ENCODE measurements at places on chromosomes 3 and 15.

- no peak for DNase-seq
Measured at GRCh38 chr3:125152951-125153350, 59.6 kb downstream of the SLC12A8 start.

GRCh38 chr15:42171122-42171521 lies 14.7 kb upstream of the PLA2G4F start:
- DNase-seq, result no peak

DNA sequence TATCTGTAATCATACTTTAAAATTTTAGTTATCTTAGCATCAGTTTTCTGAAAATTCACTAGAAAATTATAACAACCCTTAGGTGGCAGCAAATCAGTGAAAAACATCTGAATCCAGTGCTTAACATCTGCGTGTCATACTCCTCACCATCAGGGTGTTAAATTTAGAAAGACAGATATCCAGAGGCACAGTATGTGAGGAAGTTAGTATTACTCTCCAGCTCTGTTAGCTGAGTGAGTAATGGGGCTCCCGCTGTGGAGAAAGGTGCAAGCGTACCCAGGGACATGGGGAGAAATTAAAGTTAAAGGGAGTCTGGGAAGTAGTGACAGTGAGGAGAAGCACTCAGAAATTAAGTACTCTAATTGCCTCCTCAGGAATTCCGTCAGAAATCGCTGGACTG lies 50.9 kb downstream of the CEP63 start:
- DNase-seq, result no peak

- DNase-seq, result no peak
Measured at GRCh38 chr15:56724232-56724631, 9.1 kb downstream of the ZNF280D start.

GRCh38 chr15:88382482-88382983 lies 84.7 kb downstream of the MRPL46 start:
- DNase-seq, result no peak

DNA sequence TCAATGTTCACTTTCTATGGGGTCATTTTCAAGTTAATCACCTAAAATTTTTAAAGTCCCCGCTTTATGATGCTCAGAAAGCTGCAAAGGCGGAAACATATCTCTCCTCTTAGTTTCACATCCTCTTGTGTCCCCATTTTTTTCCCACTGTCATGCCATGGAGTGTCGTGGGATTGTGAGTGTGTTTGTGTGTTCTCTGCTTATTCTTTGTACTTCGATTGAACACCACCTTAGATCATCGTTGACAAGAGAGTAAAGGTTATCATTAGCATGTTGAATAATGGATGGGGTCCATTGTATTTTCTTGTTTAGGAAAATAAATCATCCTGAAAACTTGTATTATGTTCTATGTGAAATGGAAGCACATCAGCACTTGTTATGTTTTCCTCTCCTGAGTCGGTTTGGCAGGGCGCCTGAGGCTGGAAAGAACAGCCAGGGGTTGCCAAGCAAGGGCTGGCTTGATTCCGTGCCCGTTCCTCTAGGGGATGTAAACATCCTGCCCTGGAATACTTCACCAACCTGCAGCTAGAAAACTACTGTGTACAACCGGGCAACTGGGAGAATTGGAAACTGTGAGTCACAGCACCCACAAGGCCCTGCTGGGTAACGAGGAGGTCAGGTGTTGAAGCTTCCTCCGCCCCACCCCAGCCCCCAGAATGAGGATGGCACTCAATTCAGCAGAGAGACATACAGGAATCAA lies 67.2 kb downstream of the EIF4E3 start:
- peak; percentile 51 for DNase-seq

DNA sequence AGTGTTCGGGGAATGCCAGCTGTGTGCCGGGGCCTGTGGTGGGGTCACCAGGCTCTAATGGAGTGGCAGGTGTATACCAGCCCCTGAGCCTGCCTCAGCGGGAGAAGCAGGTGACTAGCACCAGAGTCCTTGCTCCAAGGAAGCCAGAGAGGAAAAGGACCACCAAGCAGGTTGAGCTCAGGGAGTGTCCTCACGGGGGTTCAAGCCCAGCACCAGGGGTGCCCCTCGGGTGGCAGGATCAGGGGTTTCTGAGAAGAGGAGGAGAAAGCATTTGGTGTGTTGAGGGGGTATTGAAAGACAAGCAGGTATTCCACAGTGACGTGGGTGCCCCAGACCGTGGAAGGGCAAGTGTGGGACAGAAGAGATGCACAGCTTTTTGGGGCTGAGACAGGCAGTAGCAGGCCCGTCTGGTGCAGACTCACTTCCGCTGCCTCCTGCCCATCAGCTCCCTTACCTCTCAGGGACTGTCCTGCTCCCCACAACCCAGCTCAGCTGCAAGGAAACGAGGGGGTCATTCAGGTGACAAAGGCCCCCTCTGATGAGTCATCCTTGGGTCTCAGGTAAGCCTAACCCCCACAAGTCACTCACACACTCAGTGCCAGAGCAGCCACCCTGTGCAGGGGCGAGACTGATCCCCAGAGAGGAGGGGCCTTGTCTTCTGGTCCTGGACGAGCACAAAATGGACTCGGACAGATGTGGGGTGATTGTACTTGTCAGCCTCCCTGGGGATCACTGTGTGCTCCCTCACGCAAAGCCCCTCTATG lies 21.4 kb upstream of the POC1A start:
- no peak for DNase-seq

DNA sequence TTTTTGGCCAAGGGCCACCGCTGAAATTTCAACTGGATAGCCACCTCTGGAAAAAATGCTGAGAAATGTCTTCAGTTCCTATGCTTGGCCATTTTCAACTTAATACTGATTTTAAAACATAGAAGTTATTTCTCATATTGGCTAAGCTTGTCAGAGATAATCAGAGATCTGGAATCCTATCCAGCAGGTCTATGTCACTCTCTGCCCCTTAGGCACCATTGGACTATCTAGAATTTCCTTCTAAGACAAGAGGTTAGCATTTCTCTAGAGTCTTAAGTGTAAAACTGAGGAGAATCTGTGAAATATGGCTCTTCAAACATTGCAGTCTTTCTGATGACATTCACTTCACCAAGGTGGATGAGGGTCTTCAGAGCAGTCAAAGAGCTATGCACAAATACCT lies 597.3 kb downstream of the UNC13C start:
- no peak for DNase-seq

GRCh38 chr3:45779746-45780735 lies 16.3 kb downstream of the SLC6A20 start:
- DNase-seq, result no peak

DNA sequence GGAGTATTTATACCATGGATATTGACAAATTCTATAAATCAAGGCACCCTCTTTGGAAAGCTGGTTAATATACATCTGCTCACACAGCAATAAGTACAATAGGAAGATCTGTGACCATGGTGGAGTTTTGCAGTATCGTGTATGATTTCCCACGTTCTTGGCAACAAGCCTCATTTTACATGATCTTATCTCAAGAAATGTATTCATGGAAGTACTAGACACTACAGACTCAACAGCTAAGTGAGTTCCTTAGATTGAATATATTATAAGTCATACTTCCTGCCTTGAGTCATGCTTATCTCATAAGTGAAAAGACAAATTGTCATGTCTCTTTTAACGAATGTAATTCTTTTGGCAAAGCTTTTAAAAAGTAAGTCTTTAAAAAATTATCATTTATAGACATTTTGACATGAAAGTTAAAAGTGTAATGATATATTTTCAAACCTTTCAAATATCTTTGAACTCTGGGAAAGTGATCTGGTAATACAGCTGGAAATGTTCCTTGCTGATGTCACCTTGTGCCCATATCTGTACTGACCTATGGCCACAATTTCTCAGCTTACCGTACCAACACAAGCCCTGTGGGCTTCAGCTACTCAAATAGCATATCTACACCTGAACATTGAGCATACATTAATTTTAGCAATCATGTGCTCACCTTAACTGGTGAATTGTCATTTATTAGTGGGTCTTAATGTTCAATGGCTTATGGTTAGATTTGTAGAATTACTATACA lies 130.3 kb upstream of the TMC3 start:
- no peak for DNase-seq

DNA sequence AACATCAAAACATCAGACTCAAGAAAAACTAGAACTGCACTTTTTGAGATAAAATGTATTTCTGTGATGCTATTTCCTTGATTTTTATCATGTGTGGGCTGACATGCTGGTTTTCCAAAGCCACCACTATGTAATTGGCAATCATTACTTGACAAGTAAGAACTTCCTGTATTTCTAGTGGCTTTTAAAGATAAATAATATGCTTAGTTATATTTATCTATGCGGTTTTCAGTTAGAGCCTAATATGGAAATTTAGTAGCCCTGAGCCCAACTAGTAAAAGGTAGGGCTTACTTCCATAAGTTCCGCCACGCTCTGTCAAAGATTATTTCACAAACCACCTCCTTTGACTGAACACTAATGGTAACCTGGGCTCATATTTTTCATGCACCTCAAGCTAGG lies 91.6 kb downstream of the PPARG start:
- DNase-seq, result no peak

GRCh38 chr15:69032703-69033373 lies 18.3 kb downstream of the NOX5 start:
- no peak for DNase-seq

DNA sequence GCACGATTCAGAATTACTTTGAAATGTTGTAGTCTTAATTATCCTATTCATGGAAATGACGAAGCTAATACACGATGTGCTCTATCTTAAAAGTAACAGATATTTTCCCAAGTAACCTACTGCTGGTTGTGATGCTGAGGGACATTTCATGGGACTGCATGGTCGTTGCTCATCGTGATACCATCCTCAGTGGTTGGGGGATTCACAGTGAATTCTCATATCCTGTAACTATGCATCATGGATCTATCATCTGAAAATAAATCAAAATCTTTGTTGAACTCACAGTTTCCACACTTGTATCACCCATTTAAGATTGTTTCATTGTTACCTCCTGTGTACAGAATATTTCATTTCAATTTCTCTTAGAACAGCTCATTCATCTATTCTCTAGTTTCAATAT lies 84.7 kb downstream of the OPA1 start:
- DNase-seq, result no peak
